ENCODE measurements at places on chromosomes 4 and X. TPM values are rescaled to one million over a fixed set of nuclear protein-coding genes. Genes with fewer than 3 reads are reported as not detected.

SEL1L3 gene
- total RNA-seq = 60.3 TPM

EVC gene
- 159 TPM for total RNA-seq

UGT2B10 gene
- total RNA-seq = not detected

TGIF2LX gene
- total RNA-seq = not detected

ADAM29 gene
- total RNA-seq = not detected

FGFBP2 gene
- total RNA-seq = 0.72 TPM

LRAT gene
- total RNA-seq = 0.72 TPM

GRCh38 chr4:159460371-159460770, 357.5 kb downstream of the RAPGEF2 start:
- no peak for DNase-seq

- DNase-seq = no peak
Measured at GRCh38 chr4:833731-834367, 7.9 kb upstream of the CPLX1 start.

GRCh38 chr4:137819964-137820383, 287.7 kb upstream of the PCDH18 start:
- DNase-seq = no peak

GRCh38 chrX:39477031-39477761, 620.6 kb downstream of the BCOR start:
- DNase-seq = no peak

GRCh38 chrX:46279214-46279924, 265.9 kb downstream of the ZNF674 start:
- no peak for DNase-seq

GRCh38 chr4:1573830-1574459, 110.2 kb downstream of the FAM53A start:
- no peak for DNase-seq

- DNase-seq = no peak
Measured at GRCh38 chr4:118727360-118727759, 42.2 kb downstream of the METTL14 start.

DNA sequence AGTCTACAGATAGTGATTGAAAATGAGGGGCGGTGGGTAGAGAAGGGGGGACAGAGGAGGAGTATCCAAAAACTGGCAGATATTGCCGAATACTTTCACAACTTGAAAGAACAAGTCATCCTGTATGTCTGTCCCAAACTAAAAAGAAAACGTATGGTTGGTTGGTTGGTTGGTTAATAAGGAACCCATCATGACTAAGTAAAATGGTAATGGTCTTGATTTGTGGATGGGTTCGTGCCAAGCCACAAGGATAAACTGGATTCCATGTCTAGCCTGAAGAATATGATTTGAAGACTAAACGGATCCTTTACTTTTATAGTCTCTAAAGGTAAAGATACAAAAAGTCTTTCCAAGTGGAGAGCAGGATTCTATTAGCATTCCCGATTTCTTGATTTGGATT, 208.4 kb downstream of the DCLK2 start:
- DNase-seq = no peak
